ENCODE measurements at places on chromosomes 1 and 21. TPM values are rescaled to one million over a fixed set of nuclear protein-coding genes. Genes with fewer than 3 reads are reported as not detected.

Gene HRNR
- total RNA-seq: not detected

DNA sequence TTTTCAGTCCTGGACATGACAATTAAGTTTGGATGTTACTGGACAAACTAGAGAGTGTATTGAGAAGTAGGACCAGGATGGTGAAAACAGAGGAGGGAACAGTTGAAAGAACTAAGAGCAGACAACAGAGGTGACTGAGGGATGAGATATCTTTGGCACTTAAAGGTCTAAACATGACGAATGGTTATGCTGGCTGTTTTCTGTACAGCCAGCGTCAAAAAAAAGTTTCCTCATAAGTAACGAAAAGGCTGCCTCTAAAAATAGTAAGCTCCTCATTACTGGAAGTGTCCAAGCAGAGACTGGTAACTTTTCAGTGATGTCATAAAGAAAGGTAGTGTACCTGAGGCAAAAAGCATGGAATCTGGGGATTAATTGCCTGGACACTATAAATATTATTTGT, 35.2 kb upstream of the AK4 start:
- H3K36me3 ChIP-seq: no peaks in the 10 kb centered on the region
- no peaks in the 10 kb centered on the region for H3K27me3 ChIP-seq
- H3K27ac ChIP-seq: no peak overlapping the region
- DNase-seq: no peak
- H3K4me3 ChIP-seq: no peak overlapping the region

- no peak overlapping the region for H3K4me3 ChIP-seq
- H3K27me3 ChIP-seq: no peaks in the 10 kb centered on the region
- no peaks in the 10 kb centered on the region for H3K36me3 ChIP-seq
Measured at GRCh38 chr1:239368436-239369109, 17.8 kb upstream of the CHRM3 start.

- peak overlapping the region; percentile 40 for H3K4me3 ChIP-seq
- no peak overlapping the region for H3K27ac ChIP-seq
- no peaks in the 10 kb centered on the region for H3K27me3 ChIP-seq
- DNase-seq: peak; percentile 78
Measured at GRCh38 chr1:1200876-1201810, 5.2 kb downstream of the TNFRSF18 start.

GRCh38 chr1:164969253-164969652, 387.3 kb downstream of the LMX1A start:
- H3K27ac ChIP-seq: no peak overlapping the region
- no peaks in the 10 kb centered on the region for H3K36me3 ChIP-seq

Gene DNAH14
- 21.2 TPM for total RNA-seq

GRCh38 chr1:93021539-93022134, 57.4 kb upstream of the MTF2 start:
- no peak overlapping the region for H3K4me3 ChIP-seq
- no peaks in the 10 kb centered on the region for H3K4me1 ChIP-seq
- H3K36me3 ChIP-seq: no peaks in the 10 kb centered on the region
- DNase-seq: no peak

Gene PAQR6
- 0.72 TPM for total RNA-seq

GRCh38 chr1:184583849-184584248, 170.8 kb downstream of the EDEM3 start:
- no peaks in the 10 kb centered on the region for H3K4me1 ChIP-seq
- H3K27ac ChIP-seq: no peak overlapping the region
- no peak for DNase-seq
- H3K27me3 ChIP-seq: no peaks in the 10 kb centered on the region
- H3K4me3 ChIP-seq: no peak overlapping the region
- H3K36me3 ChIP-seq: no peaks in the 10 kb centered on the region

DNA sequence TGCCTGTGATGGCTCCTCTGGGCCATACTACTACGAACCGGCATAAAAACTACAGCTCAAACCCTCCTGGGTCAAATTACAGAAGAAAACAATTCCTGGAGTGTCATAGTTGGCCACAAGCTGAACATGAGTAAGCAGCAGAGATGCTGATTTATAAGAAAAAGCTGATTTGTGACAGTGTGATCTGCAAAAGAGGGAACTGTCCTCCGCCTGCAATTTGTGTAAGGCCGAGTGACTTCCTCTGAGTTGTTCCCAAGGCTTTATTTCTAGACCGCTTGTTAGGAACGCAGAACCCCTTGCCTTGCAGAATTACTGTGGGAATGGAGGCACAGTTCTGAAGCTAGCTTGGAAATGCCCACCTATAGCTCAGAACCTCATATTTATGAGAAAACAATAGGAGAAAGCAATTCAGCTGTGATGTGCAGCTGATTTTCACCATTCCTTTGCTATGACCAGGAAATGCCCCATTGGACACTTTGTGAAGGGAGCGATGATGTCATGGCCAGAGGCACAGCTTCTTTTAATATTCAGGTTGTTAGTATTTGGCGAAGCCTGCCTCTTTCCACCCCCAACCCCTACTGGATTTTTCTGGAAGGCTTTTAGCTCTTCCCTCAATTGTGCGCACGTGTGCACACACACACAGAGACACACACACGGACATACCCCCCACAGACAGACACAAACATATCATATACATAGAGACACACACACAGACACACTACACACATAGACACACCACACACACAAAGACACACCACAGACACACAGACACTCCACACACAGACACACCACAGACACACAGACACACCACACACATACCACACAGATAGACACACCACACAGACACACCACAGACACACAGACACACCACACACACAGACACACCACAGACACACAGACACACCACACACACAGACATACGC, 47.6 kb downstream of the IER5 start:
- no peaks in the 10 kb centered on the region for H3K27me3 ChIP-seq
- H3K4me3 ChIP-seq: no peak overlapping the region
- no peak overlapping the region for H3K27ac ChIP-seq
- no peaks in the 10 kb centered on the region for H3K36me3 ChIP-seq

Gene FCRLB
- 1.2 TPM for total RNA-seq

Gene ARHGEF16
- total RNA-seq: 1.1 TPM

Gene CDC42SE1
- total RNA-seq: 81.9 TPM

GRCh38 chr1:234396871-234397270, 23.6 kb downstream of the COA6 start:
- no peak overlapping the region for H3K27ac ChIP-seq
- no peaks in the 10 kb centered on the region for H3K36me3 ChIP-seq
- H3K4me3 ChIP-seq: no peak overlapping the region
- no peaks in the 10 kb centered on the region for H3K4me1 ChIP-seq
- no peaks in the 10 kb centered on the region for H3K27me3 ChIP-seq
- DNase-seq: no peak

DNA sequence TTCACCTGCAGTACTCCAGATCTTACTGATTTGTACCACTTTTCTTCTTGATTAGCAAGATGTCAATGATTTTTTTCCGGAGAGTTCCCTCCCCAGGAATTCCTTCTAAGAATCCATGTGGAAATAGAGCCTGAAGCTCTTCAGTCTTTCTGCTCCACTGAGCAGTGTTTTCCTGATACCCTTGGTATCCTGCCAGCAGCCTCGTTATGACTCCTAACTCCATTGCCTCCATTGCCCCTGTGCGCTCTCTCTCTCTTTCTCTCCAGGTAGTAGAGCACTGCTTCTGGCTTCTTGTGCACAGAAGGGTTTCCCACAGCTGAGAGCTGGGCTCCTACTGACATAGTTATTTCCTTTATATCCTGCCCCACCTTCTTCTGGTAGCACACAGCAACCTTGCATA, 12.2 kb downstream of the UBE2U start:
- no peaks in the 10 kb centered on the region for H3K27me3 ChIP-seq
- no peak for DNase-seq
- no peaks in the 10 kb centered on the region for H3K36me3 ChIP-seq
- no peak overlapping the region for H3K4me3 ChIP-seq
- no peaks in the 10 kb centered on the region for H3K4me1 ChIP-seq
- no peak overlapping the region for H3K27ac ChIP-seq

DNA sequence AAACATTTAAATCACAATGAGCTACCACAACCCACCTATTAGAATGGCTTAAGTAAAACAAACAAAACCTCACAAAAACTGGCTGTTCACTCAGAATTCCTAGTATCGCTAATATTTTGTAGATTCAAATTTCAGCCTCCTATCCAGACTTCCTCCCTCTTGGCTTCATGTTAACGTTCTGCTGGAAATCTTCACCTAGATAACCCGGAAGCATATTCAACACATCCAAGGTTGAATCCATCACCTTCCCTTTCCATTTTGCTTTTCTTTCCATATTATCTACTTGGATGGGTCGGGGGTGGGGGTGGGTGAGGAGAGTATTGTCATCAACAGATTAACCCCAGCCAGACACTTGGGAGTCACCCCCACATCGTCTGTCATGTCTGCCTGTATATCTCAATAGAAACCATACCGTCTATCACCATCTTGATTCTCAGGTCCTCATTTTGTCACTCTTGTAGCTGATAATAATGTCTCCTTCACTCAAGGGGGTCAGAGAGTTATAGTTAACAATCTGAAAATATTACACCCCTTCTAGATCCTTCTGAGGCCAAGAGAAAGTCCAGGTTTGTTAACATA, 1.7 kb upstream of the DPH5 start:
- H3K4me1 ChIP-seq: peaks cover 3% of the 10 kb centered on the region
- no peak overlapping the region for H3K27ac ChIP-seq
- no peak for DNase-seq
- no peak overlapping the region for H3K4me3 ChIP-seq
- H3K36me3 ChIP-seq: no peaks in the 10 kb centered on the region
- no peaks in the 10 kb centered on the region for H3K27me3 ChIP-seq

Gene KIRREL1
- total RNA-seq: 71.2 TPM

Gene CHRM3
- 17.6 TPM for total RNA-seq

DNA sequence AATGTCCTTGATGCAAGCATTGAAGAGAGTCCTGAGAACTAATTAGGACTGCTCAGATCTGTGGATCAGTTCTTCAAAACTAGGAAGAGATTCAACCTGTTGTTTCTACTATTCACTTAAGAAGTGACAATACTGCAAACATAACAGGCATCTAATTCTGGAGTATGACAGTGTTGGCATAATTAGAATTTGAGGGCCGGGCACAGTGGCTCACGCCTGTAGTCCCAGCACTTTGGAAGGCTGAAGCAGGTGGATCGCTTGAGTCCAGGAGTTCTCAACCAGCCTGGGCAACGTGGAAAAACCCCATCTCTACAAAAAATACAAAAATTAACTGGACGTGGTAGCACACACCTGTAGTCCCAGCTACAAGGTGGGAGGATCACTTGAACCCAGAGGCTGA, 8.0 kb upstream of the FOXJ3 start:
- no peaks in the 10 kb centered on the region for H3K27me3 ChIP-seq
- no peak for DNase-seq
- no peaks in the 10 kb centered on the region for H3K4me1 ChIP-seq
- no peaks in the 10 kb centered on the region for H3K36me3 ChIP-seq
- H3K27ac ChIP-seq: no peak overlapping the region
- H3K4me3 ChIP-seq: no peak overlapping the region

- DNase-seq: no peak
- H3K36me3 ChIP-seq: no peaks in the 10 kb centered on the region
- no peaks in the 10 kb centered on the region for H3K27me3 ChIP-seq
- no peak overlapping the region for H3K4me3 ChIP-seq
Measured at GRCh38 chr1:27650539-27651175, 15.7 kb upstream of the FGR start.

- H3K27ac ChIP-seq: no peak overlapping the region
- no peak for DNase-seq
- H3K4me3 ChIP-seq: no peak overlapping the region
- no peaks in the 10 kb centered on the region for H3K4me1 ChIP-seq
- no peaks in the 10 kb centered on the region for H3K27me3 ChIP-seq
Measured at GRCh38 chr1:119075614-119076013, 64.8 kb downstream of the WARS2 start.

DNA sequence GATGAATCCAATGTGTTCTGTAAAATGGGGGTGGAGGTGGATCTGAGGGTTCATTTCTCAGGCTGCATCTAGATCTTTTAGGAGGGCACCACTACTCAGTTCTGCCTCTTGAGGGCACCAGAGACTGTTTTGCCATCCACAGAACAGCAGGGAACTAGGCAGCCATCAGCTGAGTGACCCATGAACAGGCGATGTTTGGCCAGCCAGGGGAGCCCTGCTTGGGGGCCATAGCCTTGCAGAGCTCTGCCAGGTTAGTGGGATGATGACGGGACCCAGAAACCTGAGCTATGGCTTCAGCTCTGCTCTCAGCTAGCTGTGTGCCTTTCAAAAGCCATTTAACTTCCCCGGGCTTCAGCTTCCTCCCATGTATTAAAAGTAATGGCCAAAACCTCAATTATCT, 13.4 kb upstream of the NOS1AP start:
- DNase-seq: peak; percentile 37
- no peaks in the 10 kb centered on the region for H3K36me3 ChIP-seq
- no peaks in the 10 kb centered on the region for H3K4me1 ChIP-seq
